ENCODE measurements at places on chromosomes 3 and 15.

- no peak for DNase-seq
These were observed 18.2 kb downstream of the PFKFB4 start for GRCh38 chr3:48538451-48538850.

GRCh38 chr3:123781138-123781537 lies 103.0 kb downstream of the MYLK start:
- DNase-seq: no peak

DNA sequence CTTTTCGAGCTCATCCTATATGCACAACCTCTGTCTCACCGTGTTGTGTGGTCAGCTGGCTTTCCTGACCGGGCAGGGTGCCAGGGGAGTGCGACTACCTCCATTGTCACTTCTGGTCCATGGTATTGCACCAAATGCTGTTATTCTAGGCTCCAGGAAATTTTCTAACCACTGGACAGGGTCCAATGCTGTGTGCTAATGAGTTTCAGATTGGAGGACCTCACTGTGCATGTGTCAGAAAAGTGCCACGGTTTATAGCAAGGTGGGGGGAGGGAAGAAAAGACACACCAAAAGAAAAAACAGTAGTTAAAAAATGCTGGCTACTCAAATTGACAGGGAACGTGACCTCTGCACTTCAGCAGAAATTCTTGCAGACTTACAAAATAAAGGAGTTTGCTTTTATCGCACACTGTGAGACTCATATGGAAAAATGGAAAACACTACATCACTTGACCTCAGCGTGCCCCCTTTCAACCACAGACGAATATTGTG lies 480.1 kb downstream of the FOXP1 start:
- no peak for DNase-seq

- no peak for DNase-seq
These were observed 13.6 kb downstream of the ACKR2 start for GRCh38 chr3:42822828-42823227.

DNA sequence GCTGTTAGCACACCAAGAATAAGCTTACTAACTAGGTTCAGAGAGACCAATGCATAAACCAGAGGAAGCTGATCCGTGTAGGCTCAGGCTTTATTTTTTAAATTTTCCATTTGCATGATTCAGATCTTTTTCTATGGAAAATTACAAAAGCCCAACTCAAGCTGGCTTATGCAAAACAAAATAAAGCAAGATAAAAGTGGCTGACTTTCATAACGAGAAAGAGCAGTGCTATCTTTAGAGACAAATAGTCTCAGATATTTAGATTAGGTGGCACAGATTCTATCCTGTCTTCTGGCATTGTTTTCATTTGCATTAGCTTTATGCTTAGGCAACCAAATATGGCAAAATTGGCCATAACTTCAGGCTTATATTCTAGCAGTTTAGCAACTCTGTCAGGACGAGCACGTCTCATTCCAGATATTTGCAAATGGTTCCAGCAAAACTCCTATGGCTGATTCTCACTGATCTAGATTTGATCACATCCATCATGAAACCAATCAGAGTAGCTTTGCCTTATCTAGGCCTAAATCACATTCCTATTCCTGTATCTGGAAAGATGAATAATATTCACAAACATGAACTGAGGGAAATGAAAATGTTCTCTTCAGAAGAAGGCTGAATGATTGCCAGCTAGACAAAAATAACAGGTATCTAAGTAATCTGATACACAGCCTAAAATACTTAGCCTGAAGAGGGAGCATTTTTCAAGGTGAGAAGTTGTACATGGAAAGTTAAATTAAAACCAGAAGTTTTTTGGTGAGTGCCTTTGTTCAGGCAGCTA lies 216.4 kb upstream of the DPPA4 start:
- no peak for DNase-seq

DNA sequence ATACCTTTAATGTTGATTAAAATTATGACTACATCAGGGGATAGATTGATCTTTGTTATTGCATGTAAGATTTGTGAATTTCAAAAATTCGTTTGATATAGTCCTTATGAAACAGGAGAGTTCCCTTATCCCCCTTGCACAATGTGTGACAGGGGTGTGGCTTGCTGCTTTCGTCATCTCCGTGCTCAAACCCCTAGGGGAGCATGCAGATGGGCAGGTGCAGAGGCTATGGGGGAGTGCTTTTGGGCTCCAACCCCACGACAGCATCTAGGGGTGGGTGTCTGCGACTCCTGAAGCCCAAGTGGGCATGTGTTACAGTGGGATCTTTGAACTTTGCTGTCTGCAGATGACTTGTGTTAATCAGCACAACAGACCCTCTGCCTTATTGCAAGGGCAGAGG lies 360.1 kb upstream of the GOLIM4 start:
- no peak for DNase-seq

GRCh38 chr3:106290304-106290997 lies 421.6 kb upstream of the CBLB start:
- DNase-seq: no peak

GRCh38 chr15:29636140-29636539 lies 186.1 kb downstream of the TJP1 start:
- no peak for DNase-seq

DNA sequence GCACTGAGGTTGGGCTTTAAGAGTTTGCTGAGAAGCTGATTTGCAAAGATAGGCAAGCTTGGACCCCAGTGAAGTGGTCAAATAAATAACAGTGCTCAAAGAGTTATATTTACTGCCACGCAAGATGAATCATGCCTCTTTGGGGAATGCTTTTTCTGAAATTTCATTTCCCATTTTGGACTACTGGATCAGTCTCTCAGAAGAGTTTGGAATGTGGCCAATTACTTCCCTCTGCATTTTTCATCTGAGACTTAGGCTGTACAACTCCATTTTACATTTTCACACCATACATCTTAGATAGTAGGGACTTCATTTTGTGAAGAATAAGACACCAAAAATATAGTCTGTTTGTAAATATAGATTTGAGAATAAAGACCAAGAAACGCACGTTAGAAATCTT lies 419.7 kb downstream of the FGF12 start:
- no peak for DNase-seq

DNA sequence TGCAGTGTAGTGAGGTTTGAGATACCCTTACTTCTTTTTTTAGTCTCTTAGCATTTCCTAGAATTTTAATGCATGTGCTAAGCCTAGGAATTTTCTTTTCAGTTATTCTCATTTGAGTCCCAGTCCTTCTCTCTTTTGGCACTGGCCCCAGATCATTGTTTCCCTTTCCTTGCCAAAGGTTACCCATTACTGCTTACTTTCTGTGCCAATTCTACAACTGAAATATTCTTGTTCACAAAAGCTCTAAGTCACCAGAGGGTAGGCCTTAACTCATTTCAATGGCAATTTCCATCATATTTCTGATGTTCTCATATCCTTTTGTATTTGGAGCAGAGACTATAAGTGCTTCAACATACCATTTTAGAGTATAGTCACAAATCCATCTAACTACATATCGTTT lies 199.6 kb upstream of the CBLB start:
- DNase-seq: no peak

DNA sequence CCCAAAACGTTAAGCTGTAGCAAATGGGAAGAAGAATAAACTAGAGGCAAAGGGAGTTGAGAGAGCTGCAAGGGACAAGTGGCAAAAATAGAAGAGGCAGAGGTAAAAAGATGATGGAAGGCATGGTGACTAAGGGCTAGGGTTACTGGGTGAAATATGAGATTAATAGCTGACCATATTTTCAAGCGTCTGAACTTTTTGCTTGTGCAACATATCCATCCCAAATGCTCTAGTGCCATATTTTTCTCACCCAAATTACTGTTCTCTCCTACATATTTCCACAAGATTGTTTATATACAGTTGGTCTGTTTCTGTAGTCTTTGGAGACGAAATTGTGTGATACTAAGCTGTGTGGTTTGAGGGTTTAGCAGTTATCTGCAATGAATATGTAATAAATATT lies 145.5 kb downstream of the GMNC start:
- DNase-seq: no peak

DNA sequence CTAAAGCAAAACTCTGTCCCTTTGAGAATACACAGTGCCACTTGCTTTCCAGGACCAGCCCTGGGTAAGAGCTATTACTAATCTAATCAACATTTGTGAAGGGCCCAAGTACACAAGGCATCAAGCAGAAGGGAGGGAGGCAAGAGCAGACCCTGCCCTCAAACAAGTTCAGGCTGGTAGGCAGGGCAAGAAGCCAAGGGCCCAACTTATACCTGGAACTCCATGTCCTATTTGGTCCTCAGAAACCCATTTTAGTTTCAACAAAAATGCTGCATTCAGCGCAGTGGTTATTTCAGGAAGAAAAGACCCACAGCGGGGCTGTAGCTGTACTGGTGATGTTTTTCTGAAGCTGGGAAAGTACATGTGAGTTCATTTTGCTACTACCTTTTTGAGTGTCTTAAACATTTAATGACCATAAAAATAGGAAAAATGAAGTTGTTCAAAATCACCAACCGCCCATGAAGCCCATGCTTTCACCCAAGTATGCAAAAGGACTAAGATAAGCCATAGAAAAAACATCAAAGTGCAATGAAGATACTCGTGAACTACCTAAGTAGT lies 2.8 kb downstream of the RPS17 start:
- no peak for DNase-seq

DNA sequence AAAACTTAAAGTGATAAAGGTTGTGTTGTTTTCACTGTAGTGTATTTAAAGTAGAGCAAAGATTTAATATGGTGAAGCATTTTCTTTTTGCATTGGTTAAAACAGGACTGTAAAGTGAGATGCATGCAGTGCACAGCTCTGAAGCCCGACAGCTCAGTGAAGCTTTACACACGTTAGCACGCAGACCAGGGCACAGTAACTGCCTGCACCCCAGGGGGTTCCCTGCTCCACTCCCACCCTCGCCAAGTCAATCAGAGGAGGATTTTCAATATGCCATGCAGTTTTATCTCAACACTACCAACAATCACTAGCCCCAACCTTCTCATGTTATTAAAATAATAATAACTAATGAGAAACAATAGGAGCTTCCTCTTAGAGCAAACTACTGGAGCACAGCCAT lies 28.1 kb upstream of the BCL2L10 start:
- DNase-seq: no peak

DNA sequence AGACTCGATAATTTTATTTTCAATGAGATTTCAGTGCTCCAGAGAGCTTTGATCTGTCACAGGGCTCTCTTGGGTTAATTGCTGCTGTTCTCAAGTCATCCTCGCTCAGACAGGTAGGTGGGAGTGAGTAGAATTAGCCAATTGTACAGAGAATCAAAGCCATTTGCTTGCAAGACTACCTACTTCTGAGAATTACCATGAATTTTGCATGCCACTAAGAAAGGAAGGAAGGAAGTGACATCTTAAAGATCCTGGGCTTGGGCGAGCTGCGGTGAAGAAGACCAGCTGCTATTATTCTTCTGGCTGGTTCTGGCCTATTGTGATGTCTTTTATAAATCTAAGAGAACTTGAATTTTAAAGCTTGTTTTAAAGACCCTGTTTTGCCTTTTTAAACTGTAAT lies 154.1 kb upstream of the LPP start:
- DNase-seq: no peak

GRCh38 chr3:152243301-152243711 lies 25.4 kb upstream of the MBNL1 start:
- DNase-seq: no peak

GRCh38 chr3:140546649-140547048 lies 131.2 kb upstream of the TRIM42 start:
- DNase-seq: no peak

GRCh38 chr3:98483626-98484025 lies 13.9 kb upstream of the OR5K2 start:
- no peak for DNase-seq

- DNase-seq: no peak
These were observed 52.7 kb downstream of the NFKBIZ start for GRCh38 chr3:101902041-101902440.

GRCh38 chr15:24772686-24773373 lies 97.3 kb downstream of the NPAP1 start:
- DNase-seq: no peak

DNA sequence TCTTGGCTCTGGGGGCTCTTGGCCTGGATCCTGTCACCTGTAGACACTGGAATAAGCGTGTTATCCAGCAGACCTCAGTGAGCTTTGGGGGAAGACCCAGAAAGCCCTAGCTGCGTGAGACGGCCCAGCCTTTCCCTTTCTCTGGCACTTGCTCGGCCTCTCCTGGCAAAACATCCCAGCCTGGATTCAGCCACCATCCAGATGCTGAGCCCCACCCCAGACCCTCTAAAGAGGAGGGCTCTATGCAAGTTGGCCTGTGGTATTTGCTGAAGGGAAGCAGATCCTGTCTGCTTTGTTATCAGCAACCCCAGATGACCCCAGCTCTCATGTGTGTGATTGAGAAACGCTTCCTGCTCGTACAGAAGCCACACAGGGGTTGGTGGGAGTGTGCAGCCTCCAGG lies 267.2 kb downstream of the FAM43A start:
- DNase-seq: no peak

GRCh38 chr3:89179355-89180001 lies 72.1 kb downstream of the EPHA3 start:
- DNase-seq: no peak

DNA sequence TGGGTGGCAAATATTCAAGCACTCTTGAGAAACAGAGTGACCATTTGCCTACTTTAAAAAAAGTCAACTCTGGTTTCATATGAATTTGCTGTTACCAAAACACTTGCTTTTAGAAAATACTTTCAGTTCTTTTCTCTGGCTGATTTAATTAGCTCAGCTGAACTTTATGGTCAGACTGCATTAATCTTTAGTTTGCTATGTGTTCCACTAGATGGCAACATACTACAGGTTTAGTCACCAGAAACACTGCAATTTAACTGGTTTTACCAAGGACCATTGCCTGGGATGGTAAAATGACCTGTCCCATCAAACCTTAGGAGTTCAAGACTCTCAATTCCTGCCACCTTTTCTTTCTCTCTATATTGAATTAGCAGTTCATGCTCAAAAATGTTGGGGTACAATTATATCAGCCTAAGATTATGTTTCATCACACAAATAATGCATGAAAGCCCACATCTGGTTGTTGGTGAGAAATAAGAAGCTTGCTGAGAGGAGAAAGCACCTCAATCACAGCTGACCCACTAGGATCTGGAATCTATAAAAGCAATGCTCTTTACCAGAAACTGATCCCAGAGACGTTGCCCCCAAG lies 14.2 kb downstream of the EIF4E3 start:
- no peak for DNase-seq

GRCh38 chr3:140629357-140630137 lies 48.3 kb upstream of the TRIM42 start:
- DNase-seq: no peak

- DNase-seq: no peak
These were observed 160.0 kb downstream of the TBL1XR1 start for GRCh38 chr3:177037241-177037640.

- no peak for DNase-seq
These were observed 124.3 kb downstream of the BDH1 start for GRCh38 chr3:197431346-197431910.

GRCh38 chr3:197913641-197914380 lies 36.2 kb upstream of the RPL35A start:
- DNase-seq: no peak

DNA sequence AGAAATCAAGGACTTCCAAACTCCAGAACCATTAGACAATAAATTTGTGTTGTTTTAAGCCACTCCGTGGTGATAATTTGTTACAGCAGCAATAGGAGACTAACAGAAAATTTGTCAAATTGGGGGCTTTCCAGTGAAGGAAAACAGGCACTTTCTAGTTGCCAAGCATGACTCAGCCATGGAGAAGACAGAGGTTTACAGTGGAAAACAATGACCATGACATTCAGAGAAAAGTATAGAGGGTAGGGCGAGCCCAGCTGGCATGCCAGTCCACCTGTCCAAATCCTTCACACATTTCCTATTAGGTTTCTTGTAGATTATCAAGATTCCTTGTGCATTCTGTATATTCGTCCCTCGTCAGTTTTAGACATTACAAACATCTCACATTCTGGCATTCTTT lies 24.9 kb downstream of the SLCO2A1 start:
- DNase-seq: no peak

- no peak for DNase-seq
These were observed 67.4 kb downstream of the SNRPN start for GRCh38 chr15:25022233-25022632.
